ENCODE measurements at places on chromosomes 6 and 20.
A peak's percentile ranks its signal among the peaks of the same experiment; 100 is the strongest.

DNA sequence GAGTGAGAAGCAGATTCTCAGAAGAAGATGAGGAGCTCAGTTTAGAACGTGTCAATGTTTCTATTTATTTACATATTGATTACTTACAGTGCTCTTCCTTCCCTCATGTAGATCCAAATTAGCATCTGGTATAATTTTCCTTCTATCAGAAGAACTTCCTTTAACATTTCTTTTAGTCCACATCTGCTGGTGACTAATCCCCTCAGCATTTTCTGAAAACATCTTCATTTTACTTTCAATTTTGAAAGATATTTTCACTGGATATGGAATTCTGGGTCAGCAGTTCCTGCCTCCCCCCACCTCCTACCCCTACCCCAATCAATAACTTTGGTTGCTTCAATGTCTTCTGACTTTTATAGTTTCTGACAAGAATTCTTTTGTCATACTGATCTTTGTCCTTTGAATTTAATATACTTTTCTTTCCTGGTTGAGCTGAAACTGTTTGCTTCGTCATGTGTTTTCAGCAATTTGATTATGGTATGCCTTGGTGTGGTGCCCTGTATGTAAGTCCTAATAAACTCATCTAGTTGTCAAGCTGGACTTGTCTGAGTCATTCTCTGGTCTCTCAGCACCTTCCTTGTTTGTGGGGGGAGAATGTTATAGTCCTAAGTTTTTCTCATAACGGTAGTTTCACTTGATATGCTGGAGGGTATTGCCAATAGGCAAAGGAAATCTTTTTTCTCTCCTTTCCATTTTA is 57.0 kb downstream of the SMPDL3A start:
- DNase-seq, result no peak

DNA sequence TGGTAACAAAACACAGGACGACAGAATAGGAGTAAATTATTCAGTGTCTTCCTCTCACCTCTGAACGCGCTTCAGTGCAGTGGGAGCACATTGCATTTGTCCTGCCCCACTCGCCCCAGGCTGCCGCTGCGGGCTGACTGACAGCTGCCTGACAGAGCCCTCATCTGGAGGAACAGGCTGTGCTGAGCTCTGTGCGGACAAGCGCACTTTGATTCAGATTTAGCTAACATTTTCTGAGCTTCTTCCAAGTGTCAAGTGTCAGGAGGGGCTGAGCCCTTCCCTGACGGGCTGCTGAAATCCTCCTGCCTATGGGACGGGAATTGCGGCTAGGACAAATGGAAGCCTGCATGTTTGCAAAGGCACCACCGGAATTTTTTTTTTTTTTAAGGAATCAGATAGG is 383.0 kb upstream of the CDH4 start:
- DNase-seq, result no peak

GRCh38 chr6:122726649-122727048 is 52.9 kb upstream of the FABP7 start:
- peak; percentile 24 for DNase-seq

DNA sequence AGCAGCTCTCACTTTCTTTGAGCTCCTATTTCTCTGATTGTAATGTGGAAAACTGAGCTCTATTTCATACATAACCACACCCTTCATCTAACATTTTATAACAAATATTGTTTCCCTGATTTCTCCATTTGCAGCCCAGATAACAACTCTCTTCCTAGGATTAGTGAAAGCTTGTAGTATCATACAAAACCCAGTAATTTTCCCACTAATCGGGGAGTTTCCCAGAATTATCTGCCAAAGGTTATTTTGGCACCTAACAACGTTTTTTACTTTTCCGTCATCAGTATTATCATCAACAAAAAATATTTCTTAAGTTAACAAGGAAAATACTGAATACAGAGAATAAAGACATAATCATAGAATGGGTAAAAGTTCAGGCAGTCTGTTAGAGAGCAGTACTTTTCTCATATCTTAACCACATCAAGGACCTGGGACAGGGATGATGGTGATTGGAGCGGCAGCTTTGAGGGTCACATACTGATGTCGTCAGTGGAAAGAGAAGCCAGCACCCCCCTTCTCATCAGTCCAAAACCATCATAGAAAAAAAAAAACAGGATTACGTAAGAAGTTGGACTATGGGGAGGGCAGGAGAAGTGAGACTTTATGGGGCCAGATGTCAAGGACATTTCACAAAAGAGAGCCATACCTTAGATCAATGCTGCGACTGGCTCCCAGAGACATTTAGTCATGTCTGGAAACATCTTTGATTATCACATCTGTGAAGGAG is 166.1 kb upstream of the TNFAIP3 start:
- DNase-seq, result no peak

DNA sequence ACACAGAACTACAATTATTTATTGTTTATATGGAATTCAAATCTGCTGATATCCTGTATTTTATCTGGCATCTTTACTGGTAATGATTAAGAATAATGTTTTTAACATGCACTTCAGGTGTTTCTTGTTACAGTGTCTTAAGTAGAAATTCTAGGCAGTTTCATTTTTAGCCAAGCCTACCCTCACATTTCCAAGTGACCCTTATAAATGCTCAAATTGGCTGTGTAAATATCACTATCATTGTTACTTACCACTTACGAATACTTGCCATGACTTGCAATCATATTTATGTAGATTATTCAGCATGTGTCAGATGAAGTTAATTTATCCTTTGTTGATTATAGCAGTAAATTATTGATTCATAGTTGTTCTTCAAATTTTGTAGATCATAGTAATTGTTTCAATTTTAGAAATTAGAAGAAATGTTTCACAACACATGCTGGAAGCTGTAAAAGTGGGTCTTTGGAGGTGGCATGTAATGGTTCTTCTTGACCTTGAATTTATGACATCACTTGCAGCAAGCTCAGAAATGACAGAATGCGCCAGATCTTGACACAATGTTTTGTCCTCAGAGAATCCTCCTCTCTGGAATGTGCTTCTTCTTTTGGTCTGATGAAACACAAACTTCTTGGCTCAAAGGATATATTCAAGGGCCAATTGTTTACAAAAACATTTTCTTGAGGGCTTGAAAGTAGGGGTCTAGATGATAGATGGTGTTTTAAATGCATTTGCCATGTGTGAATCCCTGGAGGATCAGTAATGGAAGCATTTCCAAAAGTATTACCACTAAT is 471.8 kb downstream of the COL12A1 start:
- DNase-seq, result no peak

DNA sequence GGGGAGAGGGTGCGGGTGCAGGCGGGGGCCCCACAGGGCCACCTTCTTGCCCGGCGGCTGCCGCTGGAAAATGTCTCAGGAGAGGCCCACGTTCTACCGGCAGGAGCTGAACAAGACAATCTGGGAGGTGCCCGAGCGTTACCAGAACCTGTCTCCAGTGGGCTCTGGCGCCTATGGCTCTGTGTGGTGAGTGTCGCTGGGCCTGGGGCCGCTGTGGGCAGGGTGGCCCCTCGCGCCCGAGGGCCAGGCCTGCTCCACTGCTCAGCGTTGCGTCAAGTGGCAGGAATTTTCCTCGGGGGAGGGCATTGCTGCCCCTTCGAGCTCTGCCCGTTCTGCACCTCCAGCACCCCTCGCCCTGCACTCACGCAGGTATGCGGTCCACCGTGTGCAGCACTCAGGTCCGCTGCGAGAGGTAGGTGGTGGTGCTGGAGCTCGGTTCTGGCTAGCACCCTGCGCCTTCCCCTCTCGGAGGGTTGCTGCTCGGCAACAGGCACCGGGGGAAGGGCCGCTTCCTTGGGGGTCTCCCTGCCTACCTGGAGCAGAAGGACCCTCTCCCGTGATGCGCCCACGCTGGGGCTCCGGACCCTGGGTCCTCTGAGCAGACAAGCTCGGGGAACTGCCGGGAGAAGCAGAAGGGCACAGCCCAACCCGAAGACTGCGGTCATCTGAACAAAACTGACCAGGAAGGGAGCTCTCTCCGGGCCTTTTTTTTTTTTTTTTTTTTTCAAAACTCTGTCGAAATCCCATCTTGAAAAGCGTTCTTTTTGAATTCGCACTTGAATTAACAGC is 674 bp downstream of the MAPK14 start:
- DNase-seq, result peak; percentile 23

- no peak for DNase-seq
Observed at GRCh38 chr6:88499845-88500699, 333.9 kb upstream of the CNR1 start.

DNA sequence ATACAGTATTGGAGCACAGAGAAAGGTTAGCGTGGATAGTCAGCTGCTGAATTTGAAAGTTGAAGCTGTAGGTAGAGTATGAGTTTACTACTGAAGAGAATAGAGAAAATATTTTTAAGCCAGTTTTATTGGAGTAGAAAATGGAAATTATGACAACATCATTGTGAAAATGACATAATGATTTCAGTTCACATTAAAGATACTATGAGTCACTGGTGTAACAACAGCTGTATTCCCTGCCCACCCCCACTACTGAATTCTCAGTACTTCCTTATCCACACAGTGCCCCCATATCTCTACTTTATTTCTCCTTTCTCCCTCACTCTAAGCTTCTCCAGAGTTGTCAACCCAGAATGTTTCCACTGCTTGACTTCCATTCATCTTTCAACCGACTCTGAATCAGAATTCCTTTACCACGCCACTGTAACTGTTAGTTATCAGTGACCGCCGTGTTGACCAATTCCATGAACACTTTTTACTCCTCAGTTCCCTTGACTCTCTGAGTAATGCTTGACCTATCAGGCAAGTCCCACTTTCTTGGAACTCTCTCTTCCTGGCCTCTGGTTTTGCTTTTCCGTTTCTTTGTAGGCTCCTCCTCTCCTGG is 139.6 kb downstream of the AIG1 start:
- DNase-seq, result no peak

- no peak for DNase-seq
Observed at GRCh38 chr6:16505711-16506357, 255.4 kb downstream of the ATXN1 start.

DNA sequence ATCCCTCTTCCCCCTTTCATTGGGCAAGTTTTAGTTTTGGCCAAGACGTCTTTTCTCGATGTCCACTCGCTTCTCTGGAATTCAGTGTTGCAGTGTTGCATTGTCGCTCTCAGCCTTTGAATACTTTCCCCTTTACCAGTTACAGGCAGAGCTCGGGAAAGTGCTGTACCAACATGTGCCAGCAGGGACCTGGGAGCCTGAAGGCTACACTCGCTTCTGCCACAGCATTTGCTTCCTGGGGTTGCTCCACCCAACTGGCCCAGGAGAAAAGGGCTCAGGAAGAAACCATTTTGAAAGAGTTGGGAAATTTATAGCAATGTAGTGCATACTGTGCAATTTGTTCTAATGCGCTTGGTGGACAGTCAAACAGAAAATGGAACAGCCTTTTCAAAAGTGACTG is 78.6 kb downstream of the LINC00237 start:
- no peak for DNase-seq

DNA sequence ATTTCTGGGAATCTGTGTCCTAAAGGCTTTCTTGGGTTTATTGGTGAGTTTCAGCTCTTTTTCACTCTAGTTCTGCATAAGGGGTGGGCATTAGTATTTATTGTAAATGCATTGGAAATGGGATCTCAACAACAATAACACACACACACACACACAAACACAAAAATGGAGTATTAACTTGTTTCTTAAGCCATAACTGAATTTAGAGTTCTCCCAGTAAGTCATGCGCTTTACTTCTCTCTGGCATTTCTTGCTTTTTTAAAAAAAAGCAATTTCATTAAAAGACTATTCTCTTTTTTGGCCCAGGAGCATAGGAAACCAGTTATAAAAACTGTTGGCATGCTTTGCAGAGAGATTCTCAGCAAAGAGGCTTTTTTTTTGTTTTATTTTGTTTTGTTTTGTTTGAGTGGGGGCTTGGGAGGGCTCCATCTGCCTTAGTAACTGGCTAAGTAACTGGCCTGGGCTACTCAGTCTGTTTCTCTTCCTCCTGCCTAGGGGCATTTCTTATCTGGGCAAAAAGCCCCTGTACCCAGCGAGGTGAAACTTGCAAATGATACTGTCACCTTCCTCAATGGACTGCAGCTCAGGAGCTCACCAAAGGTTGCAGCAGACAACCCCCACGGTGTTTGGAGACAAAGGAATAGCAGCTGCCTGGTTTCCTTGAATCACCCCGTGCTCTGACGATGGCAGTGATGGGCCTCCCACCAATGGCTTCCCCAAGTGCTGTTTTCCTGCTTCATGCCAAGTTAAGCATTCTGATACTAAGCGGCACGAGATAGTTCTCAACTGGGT is 128.5 kb downstream of the BCAS1 start:
- DNase-seq, result no peak

GRCh38 chr6:56204134-56204533 is 43.2 kb downstream of the COL21A1 start:
- no peak for DNase-seq

- no peak for DNase-seq
Observed at GRCh38 chr20:2694519-2694918, 1.9 kb downstream of the EBF4 start.

DNA sequence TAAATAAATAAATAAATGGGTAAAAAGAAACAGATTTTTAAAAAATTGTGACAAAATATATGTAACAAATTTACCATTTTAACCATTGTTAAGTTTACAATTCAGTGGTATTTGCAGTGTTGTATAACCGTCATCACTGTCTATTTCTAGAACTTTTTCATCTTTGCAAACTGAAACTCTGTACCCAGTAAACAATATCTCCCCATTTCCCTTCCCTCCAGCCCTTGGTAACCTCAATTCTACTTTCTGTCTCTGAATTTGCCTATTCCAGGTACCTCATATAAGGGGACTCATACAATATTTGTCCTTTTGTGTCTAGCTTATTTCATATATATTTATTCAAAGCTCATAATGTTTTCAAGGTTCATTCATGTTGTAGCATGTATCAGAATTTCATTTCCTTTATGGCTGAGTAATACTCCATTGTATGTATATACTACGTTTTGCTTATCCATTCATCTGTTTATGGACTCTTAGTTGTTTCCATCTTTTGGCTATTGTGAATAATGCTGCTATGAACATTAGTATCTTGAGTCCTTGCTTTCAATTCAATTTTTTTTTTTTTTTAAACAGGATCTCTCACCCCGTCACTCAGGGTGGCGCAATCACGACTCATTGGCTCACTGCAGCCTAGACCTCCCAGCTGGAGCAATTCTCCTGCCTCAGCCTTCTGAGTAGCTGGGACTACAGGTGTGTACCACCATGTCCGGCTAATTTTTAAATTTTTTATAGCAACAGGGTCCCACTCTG is 8.9 kb downstream of the MANBAL start:
- DNase-seq, result peak; percentile 83

- DNase-seq, result peak; percentile 48
Observed at GRCh38 chr20:45510242-45510862, 5.1 kb downstream of the SPINT3 start.

Measured in foreskin keratinocyte (primary cell).